ENCODE measurements at places on chromosomes 1 and 21. TPM values are rescaled to one million over a fixed set of nuclear protein-coding genes. Genes with fewer than 3 reads are reported as not detected.

DNA sequence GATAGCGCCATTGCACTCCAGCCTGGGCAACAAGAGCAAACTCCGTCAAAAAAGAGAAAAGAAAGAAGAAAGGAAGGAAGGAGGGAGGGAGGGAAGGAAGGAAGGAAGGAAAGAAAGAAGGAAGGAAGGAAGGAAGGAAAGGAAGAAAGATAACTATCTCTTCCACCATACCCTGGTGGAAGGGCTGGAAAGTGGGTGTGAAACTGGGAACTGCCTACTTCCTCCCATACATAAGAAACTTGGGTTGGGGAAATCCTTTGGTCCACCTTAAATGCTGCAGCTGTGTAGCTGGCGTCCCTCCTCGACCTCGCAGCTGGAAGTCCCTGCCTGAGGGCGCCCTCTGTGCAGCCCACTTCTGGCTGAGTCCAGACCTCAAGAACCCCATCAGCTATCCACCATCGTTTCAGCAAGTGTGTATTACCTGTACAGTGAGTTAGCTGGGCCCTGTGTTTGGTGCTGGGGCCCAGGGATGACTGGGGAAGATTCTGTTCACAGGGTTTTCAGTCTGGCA, 4.6 kb upstream of the FAM167B start:
- no peak for DNase-seq

The TFAP2E gene
- 0.21 TPM for total RNA-seq

The SYT11 gene
- 7.4 TPM for total RNA-seq

DNA sequence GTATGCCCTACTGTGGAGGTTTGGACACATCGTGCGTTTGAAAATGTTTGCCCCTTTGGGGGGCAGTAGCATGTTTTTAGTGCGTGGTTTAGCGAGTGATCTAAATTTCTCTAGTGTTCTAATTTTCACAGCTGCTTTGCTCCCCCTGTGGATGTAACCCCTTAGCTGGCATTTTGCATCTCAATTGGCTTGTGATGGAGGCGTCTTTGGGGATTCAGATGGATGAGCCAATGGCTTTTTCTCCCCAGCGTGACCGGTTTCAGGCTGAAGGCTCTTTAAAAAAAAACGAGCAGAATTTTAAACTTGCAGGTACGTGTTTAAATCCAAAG, 836 bp downstream of the CDC7 start:
- peak; percentile 72 for DNase-seq

GRCh38 chr1:189659731-189660130, 817.9 kb downstream of the BRINP3 start:
- no peak for DNase-seq

Data from Daoy (cell line).